Vagina (tissue), 2 donors: ENCODE measurements at places on chromosomes 7 and 10. TPM values are rescaled to one million over a fixed set of nuclear protein-coding genes. Genes with fewer than 3 reads are reported as not detected.

GRCh38 chr10:115050375-115051010 lies 42.7 kb upstream of the ATRNL1 start:
- H3K27me3 ChIP-seq = no peaks in the 10 kb centered on the region
- H3K4me1 ChIP-seq = no peaks in the 10 kb centered on the region
- DNase-seq = no peak
- no peak overlapping the region for H3K27ac ChIP-seq

MSMB gene
- not detected for total RNA-seq

CPA2 gene
- total RNA-seq = not detected

GRCh38 chr7:947391-948210 lies 6.9 kb downstream of the ADAP1 start:
- H3K27me3 ChIP-seq = no peaks in the 10 kb centered on the region
- no peak overlapping the region for H3K4me3 ChIP-seq
- no peak for DNase-seq

LSM8 gene
- total RNA-seq = 25.0 TPM

DNA sequence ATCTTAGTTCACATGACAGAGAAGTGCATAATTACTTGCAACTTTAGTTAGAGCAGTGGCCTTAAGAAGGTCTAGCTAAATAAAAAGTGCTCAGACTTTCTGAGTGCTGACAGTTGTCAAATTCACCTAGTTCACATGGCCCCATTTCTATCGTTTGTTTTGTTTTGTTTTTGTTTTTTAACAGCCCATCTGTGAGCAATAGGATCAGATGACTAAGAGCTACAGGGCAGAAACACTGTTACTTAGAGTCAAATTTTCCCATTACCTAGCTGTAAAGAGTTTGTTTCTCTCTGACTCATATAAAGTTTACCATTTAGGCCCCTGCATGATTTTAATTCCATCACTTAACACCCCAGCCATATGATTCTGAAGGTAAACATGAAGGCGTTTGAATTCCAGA lies 18.8 kb downstream of the CAV1 start:
- no peak overlapping the region for H3K4me3 ChIP-seq
- H3K27me3 ChIP-seq = no peaks in the 10 kb centered on the region
- H3K27ac ChIP-seq = peak overlapping the region; percentile 25
- no peak for DNase-seq
- no peaks in the 10 kb centered on the region for H3K36me3 ChIP-seq
- H3K4me1 ChIP-seq = peaks cover 80% of the 10 kb centered on the region

DNA sequence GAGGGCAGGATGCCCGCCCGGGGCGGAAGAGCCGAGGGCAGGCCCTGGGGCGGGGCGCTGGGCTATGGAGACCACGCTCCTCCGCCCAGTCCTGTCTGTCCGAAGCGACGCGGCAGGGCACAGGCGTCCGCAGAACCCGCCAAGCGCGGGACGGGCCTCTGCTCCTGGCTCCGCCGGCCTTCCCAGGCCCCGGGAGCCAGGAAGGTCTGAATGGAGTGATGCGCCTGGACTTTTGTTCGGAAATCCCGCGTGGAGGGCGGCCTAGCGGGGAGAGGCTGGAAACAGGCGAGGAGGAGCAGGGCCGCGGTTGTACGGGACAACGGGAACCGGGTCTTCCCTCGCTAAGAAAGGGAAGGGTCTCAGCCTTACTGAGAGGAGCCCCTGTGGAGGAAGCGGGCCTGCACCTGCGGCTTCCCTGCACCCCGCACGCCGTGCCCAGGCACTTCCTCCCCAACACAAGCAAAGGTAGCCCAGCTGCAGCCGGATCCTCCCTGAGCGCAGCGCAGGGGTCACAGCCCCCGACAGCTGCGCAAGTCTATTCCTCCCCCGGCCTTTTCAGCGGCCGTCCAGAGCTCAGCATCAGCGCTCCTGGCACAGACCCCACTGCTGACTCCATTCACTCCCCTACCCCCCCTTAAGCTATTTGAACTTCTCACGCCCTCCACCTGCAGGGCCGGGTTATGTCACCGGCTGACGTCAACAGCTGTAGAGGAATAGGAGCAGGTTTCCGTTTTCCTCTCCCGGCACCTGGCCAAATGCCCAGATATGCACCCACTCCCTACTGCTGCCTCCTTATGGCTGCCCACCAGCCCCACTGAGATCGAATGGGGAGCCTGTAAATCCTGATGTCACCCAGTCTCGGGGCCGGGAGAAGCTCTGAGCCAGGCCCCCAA lies 143.2 kb upstream of the RET start:
- peaks cover 12% of the 10 kb centered on the region for H3K4me1 ChIP-seq
- H3K4me3 ChIP-seq = peak overlapping the region; percentile 16
- H3K36me3 ChIP-seq = no peaks in the 10 kb centered on the region
- no peak for DNase-seq
- no peak overlapping the region for H3K27ac ChIP-seq

DDX56 gene
- 60.2 TPM for total RNA-seq

DNA sequence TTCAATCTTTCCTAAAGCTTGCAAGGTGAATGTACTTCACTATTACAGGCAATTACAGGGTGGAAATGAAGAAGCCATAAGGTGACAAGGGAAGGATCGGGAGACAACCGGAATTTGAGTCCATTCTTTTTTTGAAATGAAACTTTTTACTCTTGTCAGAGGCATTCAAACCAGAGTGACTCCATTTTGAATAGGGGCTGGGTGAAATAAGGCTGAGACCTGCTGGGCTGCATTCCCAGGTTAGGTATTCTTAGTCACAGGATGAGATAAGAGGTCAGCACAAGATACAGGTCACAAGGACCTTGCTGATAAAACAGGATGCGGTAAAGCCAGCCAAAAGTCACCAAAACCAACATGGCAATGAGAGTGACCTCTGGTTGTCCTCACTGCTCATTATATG lies 363.3 kb downstream of the TYW1 start:
- no peak for DNase-seq
- no peaks in the 10 kb centered on the region for H3K36me3 ChIP-seq
- H3K27ac ChIP-seq = no peak overlapping the region
- H3K4me1 ChIP-seq = no peaks in the 10 kb centered on the region
- H3K27me3 ChIP-seq = no peaks in the 10 kb centered on the region

DNA sequence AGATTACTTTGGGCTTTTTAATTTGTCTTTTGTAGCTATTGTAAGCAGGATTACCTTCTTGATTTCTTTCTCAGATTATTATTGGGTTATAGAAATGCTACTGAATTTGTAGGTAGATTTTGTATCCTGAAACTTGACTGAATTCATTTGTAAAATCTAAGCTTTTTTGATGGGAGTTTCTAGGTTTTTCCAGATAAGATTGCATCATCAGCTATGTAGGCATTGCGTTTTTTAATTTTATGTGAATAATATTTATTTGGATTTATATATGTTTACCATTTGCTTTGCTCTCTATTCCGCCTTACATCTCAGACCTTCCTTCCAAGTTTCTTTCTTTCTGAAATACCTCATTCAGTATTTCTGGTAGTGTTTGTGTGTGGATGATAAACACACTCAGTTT lies 351.7 kb upstream of the ANKRD30A start:
- no peak overlapping the region for H3K4me3 ChIP-seq
- no peak for DNase-seq
- no peak overlapping the region for H3K27ac ChIP-seq
- H3K27me3 ChIP-seq = no peaks in the 10 kb centered on the region

NRCAM gene
- 7.9 TPM for total RNA-seq

CHAT gene
- total RNA-seq = not detected

DNA sequence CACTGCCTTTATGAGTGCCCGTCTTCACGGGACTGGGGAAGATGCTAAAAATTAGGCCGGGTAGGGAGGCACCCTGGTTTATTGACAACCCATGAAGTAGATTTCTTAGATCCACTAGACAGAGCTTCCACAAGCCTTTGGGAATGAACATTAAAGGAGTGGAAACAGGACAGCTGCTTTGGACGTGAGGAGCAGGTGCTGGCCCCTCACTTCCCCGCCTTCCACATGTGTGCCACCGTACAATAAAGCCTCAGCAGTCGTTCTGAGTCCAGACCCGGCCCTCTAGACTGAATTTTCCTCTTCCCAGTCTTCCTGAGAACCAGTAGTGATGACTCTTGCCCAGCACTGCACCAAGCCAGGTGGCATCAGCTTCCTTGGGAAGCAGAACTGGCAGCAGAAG lies 282.4 kb downstream of the CELF2 start:
- no peak overlapping the region for H3K27ac ChIP-seq
- no peaks in the 10 kb centered on the region for H3K36me3 ChIP-seq
- DNase-seq = peak; percentile 61
- H3K27me3 ChIP-seq = no peaks in the 10 kb centered on the region
- H3K4me1 ChIP-seq = no peaks in the 10 kb centered on the region
- H3K4me3 ChIP-seq = no peak overlapping the region

DNA sequence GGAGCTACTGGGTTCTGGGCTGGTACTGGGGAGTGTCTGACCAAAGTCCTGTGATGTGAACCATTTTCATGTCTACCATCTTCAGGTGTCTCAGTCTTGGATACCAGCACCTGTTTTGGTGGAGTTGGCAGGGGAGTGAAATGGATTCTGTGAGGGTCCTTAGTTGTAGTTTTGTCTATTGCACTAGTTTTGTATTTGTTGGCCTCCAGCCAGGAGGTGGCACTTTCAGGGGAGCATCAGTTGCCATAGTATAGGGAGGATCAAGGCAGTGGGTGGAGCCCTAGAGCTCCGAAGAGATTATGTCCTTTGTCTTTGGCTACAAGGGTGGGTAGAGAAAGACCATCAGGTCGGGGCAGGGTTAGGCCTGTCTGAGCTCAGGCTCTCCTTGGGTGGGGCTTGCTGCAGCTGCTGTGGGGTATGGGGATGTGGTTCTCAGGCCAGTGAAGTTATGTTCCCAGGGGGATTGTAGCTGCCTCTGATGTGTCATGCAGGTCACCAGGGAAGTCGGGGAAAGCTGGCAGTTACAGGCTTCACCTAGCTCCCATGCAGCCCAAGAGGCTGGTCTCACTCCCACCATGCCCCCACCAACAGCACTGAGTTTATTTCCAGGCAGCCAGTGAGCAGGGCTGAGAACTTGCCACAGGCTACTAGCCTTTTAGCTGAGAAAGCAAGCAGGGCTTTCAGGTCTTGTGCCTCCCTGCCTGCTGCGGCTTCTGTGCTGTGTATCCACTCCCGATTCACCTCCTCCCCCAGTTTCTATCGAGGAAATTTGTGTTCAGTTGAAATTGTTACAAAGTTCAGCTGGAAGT lies 153.1 kb downstream of the ZNF365 start:
- H3K27ac ChIP-seq = no peak overlapping the region
- H3K36me3 ChIP-seq = no peaks in the 10 kb centered on the region
- H3K4me3 ChIP-seq = no peak overlapping the region
- no peak for DNase-seq
- no peaks in the 10 kb centered on the region for H3K4me1 ChIP-seq

LIPK gene
- not detected for total RNA-seq

DNA sequence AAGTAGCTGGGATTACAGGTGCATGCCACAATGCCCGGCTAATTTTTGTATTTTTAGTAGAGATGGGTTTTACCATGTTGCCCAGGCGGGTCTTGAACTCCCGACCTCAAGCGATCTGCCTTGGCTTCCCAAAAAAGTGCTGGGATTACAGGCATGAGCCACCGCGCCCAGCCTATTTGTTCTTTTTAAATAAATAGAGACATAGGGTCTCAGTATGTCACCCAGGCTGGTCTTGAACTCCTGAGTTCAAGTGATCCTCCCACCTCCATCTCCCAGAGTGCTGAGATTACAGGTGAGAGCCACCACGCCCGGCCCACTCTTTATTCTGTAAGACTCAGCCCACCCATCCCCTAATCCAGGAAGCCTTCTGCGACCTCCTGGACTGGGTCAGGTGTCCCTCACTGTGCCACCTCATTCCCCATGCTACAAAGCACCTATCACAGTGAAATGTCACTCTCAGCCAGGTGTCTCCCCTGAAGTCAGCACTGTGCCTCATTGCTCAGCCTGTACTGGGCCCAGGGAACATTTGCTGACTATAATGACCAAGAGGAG lies 2.8 kb downstream of the TMEM120A start:
- H3K27me3 ChIP-seq = no peaks in the 10 kb centered on the region
- peak overlapping the region; percentile 92 for H3K27ac ChIP-seq
- no peak for DNase-seq
- H3K4me3 ChIP-seq = no peak overlapping the region
- peaks cover 37% of the 10 kb centered on the region for H3K4me1 ChIP-seq

HSPA12A gene
- 28.7 TPM for total RNA-seq

NSUN5 gene
- 25.3 TPM for total RNA-seq

LRMDA gene
- 22.6 TPM for total RNA-seq

MRLN gene
- total RNA-seq = not detected

GRCh38 chr7:87458148-87458547 lies 17.3 kb downstream of the ABCB4 start:
- H3K27me3 ChIP-seq = no peaks in the 10 kb centered on the region
- no peak overlapping the region for H3K27ac ChIP-seq
- no peak overlapping the region for H3K4me3 ChIP-seq
- no peaks in the 10 kb centered on the region for H3K36me3 ChIP-seq
- DNase-seq = no peak

DNA sequence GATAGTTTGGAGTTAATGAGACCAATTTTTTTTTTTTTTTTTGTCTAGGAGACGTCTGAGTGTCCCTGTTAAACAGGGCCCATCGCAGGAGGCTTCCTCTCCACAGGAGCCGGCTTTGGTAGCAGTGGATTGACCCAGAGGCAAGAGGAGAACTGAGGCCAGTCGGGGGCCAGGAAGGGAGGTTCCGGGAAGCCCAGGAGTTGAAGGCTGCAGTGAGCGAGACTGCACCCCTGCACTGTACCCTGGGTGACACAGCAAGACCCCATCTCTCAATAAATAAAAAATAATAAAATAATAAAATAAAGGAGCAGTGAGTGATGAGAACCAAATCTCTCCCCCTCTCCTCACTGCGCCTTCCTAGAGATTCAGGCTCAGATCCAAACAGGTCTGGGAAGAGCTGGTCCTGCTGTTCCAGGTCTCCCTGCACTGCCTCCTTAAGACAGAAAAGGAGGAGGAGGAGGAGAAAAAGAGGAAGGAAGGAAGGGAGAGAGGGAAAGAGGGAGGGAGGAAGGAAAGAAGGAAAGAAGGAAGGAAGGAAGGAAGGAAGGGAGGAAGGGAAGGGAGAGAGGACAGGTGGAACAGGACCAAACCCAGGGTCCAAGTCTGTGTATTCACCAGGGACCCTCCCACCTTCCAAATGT lies 3.5 kb downstream of the MNX1 start:
- H3K36me3 ChIP-seq = no peaks in the 10 kb centered on the region
- H3K4me1 ChIP-seq = peaks cover 38% of the 10 kb centered on the region
- no peak overlapping the region for H3K4me3 ChIP-seq
- no peak for DNase-seq
- H3K27ac ChIP-seq = no peak overlapping the region

GRCh38 chr10:16280595-16280994 lies 156.2 kb upstream of the PTER start:
- no peaks in the 10 kb centered on the region for H3K27me3 ChIP-seq
- no peaks in the 10 kb centered on the region for H3K36me3 ChIP-seq
- no peak for DNase-seq
- no peak overlapping the region for H3K27ac ChIP-seq
- no peaks in the 10 kb centered on the region for H3K4me1 ChIP-seq
- no peak overlapping the region for H3K4me3 ChIP-seq

TLL2 gene
- total RNA-seq = 0.25 TPM

DNA sequence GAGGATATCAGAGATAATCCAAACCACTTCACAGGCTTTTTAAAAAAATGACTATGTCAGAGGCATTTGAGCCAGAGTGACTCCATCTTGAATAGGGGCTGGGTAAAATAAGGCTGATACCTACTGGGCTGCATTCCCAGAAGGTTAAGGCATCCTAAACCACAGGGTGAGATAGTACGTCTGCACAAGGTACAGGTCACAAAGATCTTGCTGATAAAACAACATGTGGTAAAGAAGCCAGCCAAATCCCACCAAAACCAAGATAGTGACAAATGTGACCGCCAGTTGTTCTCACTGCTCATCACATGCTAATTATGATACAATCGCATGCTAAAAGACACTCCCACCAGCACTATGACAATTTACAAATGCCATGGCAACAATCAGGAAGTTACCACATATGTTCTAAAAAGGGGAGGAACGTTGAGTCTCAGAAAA lies 177.5 kb downstream of the RAPGEF5 start:
- no peak overlapping the region for H3K27ac ChIP-seq
- H3K36me3 ChIP-seq = peaks cover 3% of the 10 kb centered on the region
- no peak for DNase-seq
- H3K4me3 ChIP-seq = no peak overlapping the region
- H3K4me1 ChIP-seq = peaks cover 4% of the 10 kb centered on the region
